GM10248 (cell line): ENCODE measurements at places on chromosomes 1 and 21.

- DNase-seq, result no peak
These were observed 618.3 kb downstream of the SMYD3 start for GRCh38 chr1:245888809-245889208.

- no peak for DNase-seq
These were observed 160.8 kb upstream of the SAMSN1 start for GRCh38 chr21:14706712-14707510.

GRCh38 chr1:228434689-228435088 is 18.0 kb upstream of the TRIM17 start:
- DNase-seq, result no peak

DNA sequence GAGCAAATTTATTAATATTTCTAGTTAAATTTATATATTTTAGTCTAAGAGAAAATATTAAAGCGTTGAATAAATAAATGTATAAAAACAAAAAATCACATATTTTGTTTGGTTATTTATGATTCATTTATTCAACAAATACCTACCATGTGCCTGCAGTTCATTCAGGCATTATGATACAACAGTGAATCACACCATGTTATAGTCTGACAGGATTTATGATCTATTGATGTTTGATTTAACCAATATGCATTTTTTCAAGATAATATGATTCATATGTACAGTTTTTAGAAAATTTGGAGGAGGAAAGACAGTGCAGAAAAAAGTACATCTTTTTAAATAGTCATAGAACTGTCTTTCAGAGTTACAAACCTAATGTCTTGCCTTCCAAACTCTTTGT is 7.4 kb upstream of the TRIM58 start:
- no peak for DNase-seq

- no peak for DNase-seq
These were observed 371.1 kb upstream of the C1orf87 start for GRCh38 chr1:60444680-60445079.

- DNase-seq, result peak; percentile 73
These were observed 41.4 kb downstream of the ZMYM1 start for GRCh38 chr1:35120458-35121133.

- DNase-seq, result no peak
These were observed 99.1 kb upstream of the ZNF644 start for GRCh38 chr1:91120936-91121335.

GRCh38 chr1:153866045-153866850 is 56.5 kb downstream of the GATAD2B start:
- DNase-seq, result peak; percentile 38

GRCh38 chr1:204377800-204378668 is 18.3 kb upstream of the PLEKHA6 start:
- peak; percentile 69 for DNase-seq

DNA sequence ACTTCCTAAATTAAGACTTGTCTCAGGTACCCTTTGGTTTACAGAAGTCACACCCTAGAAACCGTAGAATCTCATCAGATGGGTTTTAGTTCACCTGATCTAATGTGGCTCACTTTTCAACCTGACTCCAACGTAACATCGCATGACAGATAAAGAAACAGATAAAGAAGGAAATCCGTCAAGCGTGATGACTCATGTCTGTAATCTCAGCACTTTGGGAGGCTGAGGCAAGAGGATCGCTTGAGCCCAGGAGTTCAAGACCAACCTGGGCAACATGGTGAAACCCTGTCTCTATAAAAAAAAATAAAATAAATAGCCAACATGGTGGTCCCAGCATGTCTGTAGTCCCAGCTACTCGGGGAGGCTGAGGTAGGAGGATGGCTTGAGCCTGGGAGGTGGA is 97.3 kb downstream of the SPSB1 start:
- no peak for DNase-seq

DNA sequence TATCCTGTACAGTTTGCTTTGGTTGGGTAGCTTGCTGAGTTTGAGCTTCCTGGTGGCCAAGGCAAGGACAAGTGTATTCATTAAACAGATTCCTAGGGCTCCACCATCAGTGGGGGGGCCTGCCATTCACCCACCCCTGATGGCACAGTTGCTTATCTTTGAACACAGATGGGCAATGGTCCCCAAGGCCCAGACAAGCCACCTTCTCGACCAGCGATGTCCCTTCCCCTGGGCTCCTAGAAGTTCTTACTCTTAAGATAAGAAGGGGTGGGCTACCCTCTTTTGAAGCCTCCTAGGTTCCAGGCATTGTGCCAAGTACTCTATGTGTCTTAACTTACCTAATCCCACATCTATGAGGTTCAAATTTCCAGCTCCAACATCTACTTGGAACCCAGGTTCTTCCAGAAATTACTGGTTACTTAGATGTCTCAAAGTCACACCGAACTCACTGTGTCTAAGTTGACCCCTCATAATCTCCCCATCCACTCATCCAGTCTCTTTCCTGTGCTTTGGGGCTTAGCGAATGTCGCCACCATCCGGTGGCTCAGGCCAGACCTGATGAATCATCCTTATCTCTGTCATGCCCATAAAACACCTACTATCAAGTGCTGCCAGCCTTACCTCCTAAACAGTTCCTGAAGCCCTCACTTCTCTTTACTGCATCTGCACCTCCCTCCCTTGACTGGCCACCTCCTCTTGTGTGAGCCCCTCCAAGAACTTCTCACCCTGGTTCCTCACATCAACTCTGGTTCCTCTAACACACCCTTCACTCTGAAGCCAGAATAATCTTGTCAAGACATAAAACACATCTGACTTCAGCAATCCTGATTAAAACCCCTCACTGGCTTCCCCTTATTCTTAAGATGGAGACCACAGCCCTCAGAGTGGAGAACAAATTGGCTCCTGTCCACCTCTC is 50.1 kb downstream of the KLHDC7A start:
- DNase-seq, result no peak

GRCh38 chr1:90402893-90403849 is 313.9 kb downstream of the BARHL2 start:
- DNase-seq, result no peak

DNA sequence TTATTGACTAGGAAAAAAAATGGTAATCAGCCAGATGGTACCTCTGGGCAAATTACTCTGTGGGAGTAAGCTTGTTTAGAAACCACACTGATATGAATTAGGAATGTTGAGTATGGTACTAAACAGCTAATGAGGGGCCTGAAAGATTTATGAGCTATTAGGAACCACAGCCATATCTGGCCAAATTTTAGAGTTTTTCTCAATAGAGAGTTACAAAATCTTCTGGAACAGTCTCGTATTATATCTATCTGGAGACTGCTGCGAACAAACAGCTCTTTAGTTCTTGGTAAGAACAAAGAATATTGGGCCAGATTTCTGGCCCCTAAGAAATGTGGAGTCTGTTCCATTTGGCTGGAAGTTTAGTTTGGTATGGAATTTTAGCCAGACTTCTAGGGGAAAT is 4.9 kb upstream of the PODN start:
- DNase-seq, result no peak

- no peak for DNase-seq
These were observed 37.5 kb downstream of the HIVEP3 start for GRCh38 chr1:41880950-41881885.

- DNase-seq, result no peak
These were observed 30.3 kb upstream of the ANGPTL7 start for GRCh38 chr1:11158720-11159321.

DNA sequence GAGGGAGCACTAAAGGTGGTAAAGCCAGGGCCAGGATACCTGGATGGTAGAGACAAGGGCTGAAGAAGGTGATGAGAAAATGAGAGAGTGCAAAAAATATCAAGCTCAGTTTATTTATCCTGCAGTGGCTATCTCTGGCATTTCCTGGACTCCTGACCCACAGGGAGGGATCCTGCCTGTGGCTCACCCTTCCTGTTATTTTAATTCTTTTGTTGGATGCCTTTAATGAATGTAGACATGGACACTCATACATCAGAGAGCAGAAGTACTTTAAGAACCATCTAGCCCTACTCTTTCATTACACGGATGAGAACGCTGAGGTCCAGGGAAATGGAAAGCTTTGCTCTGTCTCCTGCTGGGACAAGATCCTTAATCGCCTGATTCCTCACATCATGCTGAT is 20.6 kb downstream of the JUN start:
- no peak for DNase-seq

DNA sequence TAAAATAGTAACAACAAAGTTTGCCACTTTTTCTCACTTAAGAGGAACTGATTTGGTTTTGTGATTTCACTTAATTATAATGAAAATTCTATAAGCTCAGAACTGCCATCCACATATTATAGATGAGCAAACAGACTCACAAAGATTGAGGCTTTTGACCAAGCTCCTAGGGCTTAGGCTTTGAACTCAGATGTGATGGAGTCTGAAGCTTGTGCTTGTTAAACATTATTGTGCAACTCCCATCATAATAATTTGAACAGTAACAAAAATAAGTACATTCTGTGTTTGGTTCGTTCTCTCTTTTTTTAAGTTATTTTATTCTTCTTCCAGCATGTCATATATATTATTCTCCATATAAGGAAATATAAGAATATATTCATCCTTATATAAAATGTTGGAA is 403.4 kb downstream of the PTPRC start:
- no peak for DNase-seq

DNA sequence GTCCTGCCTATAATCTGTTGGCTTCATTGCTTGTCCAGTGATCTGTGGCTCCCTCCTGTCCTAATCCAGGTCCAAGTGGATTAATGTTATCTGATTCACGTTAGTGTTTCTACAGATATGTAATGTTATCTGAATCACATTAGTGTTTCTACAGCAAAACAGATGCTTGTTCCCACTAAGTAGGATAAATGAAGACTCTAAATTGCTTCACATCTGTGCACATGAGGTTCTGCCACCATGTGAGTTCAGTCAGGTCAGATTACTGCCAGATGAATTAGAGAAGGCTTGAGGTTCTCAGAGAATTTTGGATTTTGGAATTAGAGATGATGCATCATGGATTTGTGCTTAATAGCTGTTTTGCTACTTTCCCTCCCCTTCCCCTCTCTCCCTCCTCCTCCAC is 13.2 kb downstream of the DISC1 start:
- no peak for DNase-seq

DNA sequence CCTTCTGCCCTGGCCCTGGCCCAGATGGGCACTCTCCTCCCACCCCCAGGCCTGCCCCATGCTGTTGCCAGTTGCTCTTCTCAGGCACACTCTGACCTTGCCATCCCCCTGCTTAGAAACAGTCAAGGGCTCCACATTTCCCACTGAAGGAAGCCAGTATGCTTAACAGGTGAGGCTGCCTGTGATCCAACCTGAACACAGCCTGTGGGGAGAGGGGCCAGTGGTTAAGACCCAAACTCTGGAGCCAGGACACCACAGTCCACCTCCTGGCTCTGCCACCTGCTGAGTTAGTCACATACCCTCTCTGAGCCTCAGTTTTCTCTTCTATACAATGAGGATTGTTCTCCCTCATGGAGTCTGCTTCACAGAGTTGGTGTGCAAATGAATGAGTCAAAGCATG is 526.9 kb downstream of the MATN1 start:
- DNase-seq, result no peak
